Activated CD4-positive, alpha-beta T cell treated with anti-CD3 and anti-CD28 coated beads, Interleukin-2, amount 50 U/mL, for 48 hours (primary cell): ENCODE measurements at places on chromosomes 16 and 17.

DNA sequence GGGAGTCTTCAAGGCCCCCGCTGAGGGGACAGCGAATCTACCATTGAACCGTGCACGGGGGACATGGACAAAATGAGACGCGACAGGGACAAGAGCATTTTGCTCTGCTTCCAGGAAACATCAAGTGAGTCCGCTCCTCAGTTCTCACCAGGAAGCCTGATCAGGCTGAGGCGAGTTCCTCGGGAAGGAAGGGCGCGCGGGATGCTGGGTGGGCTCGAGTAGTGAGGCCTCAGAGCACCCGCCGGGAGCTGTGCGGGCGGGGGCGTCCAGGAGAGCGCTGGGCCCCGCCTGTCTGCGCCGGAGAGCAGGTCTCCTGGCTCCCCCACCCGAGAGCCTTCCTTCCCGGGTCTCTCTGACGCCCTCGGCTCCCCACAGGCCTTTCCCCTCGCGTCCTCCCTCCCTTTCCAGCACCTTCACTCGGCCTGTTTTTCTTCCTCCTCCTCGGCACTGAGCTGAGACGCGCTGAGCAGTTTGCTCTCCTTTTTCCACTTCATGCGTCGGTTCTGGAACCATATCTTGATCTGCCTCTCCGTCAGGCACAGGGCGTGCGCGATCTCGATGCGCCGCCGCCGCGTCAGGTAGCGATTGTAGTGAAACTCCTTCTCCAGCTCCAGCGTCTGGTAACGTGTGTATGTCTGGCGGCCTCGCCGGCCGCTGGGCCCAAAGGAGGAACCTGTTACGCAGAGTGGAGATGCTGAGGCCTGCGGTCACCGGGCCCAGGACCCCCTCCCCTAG, 2.6 kb upstream of the HOXB5 start:
- DNase-seq: peak; percentile 52

- no peak for DNase-seq
These were observed 3.5 kb downstream of the C17orf100 start for GRCh38 chr17:6654841-6655731.

DNA sequence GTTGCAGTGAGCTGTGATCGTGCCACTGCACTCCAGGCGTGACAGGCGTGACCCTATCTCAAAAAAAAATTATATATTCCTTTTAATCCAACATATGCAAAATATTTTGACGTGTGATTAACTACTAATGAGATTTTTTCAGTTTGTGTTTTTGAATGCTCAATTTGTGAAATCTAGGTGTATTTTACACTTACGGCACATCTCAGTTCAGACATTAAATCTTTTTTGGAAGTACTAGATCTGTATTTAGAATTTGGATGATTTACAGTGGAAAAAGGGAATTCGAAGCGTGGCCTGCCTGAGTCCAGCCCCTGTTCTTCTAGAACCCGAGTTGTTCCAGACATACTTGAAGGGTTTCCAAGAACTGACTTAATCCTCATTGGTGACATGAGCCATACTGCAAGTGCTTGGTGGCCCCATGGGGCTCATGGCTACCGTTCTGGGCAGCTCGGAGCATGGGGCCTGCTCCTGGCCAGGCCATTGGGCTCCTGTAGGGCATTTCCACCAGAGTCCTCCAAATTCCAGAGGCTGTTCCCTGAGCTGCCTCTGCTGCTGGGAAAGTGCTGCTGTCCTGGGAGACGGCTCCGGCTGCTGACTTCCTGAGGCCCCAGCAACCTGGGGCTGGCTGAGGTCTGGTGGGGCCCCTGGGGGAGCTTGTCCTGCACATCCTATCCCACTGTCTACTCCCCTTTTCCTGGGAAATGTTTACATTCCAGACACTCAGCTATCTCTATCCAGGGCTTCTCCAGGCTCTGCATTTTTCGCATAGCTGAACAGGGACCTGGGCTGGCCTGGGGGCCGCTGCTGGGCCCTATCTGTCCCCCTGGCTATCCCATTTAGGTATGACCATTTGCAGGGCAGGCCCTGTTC, 27.2 kb downstream of the LLGL2 start:
- no peak for DNase-seq

GRCh38 chr17:60526726-60527125, 684 bp upstream of the APPBP2 start:
- no peak for DNase-seq

GRCh38 chr17:43576563-43577229, 30.6 kb upstream of the ETV4 start:
- DNase-seq: peak; percentile 74

GRCh38 chr17:7740481-7741001, 23.0 kb downstream of the DNAH2 start:
- no peak for DNase-seq

- no peak for DNase-seq
These were observed 17.4 kb downstream of the RNF213 start for GRCh38 chr17:80277751-80278671.

DNA sequence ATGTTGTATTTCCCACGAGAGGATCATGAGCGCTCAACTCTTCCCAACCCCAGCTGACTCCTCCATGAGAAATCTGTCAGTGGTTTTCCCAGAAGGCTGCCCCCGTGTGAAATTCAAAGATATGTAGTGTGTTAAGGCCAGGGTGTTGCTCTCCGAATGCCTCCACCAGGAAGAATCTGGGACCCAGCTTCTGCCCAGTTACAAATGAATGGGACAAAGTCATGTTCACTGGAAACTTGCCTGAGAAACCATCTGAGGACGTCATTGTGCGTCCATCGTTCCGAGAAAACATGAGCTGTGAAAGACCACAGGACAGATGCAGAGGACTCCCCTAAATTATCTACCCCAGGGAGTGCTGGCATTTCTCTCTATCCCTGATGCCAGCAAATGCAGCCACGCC, 86.0 kb downstream of the AIPL1 start:
- DNase-seq: no peak

GRCh38 chr17:82384051-82384729, 12.6 kb downstream of the UTS2R start:
- DNase-seq: no peak

GRCh38 chr16:69485816-69486215, 61.4 kb downstream of the CYB5B start:
- no peak for DNase-seq

DNA sequence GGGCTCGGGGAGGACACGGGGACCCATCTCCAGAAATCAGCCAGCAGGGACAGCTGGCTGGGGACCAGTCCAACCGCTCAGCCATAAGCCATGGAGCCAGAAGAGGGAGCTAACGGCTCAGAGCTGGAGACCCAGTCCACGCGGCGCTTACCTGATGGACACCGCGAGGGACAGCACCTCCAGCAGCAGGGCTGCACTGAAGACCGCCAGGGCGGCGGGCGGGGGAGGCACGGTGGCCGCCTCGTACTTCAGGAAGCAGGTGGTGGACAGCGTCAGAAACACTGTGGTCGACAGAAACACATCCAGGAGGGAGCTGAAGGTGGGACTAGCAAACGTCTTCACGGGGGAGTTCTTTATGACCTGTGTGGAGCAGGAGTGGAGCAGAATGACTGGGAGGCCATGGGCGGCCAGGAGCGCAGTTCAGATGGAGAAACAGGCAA, 102.6 kb upstream of the CREBBP start:
- peak; percentile 52 for DNase-seq

- DNase-seq: no peak
These were observed 1.0 kb upstream of the MSI2 start for GRCh38 chr17:57255182-57255775.

GRCh38 chr16:31703526-31704128, 170.0 kb upstream of the ZNF267 start:
- DNase-seq: no peak

DNA sequence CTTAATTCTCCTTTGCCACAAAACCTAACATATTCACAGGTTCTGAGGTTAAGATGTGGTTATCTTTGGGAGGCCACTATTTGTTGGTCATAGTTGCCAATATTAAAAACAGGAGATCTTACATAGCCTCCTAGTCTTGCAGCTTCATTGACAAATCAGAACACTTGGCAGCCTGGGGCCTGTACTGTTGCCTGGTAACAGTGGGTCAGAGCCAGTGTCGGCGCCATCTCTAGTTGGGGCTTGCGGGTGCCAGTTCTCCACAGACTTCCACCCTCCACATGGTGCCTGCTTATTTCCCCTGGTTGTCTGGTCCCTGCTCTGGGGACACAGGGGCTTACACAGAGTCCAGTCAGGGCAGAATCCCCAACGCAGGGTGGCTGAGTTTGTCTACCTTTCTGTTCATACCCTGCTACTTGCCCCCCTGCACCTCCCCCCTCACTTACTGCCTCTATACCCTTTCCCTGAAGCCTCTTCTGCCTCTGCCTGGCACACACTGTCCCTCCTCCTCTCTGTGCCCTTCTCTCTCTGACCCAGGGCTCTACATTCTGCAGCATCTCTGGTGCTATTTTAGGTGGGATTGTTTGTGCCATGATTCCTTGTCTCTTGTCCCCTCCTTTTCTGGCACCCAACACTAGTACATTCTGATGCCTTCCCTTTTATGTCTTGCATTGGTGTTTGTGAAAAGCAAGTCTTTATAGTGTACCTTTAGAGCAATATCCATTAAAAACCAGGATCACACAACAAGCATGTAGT, 13.4 kb downstream of the EPN2 start:
- DNase-seq: no peak

DNA sequence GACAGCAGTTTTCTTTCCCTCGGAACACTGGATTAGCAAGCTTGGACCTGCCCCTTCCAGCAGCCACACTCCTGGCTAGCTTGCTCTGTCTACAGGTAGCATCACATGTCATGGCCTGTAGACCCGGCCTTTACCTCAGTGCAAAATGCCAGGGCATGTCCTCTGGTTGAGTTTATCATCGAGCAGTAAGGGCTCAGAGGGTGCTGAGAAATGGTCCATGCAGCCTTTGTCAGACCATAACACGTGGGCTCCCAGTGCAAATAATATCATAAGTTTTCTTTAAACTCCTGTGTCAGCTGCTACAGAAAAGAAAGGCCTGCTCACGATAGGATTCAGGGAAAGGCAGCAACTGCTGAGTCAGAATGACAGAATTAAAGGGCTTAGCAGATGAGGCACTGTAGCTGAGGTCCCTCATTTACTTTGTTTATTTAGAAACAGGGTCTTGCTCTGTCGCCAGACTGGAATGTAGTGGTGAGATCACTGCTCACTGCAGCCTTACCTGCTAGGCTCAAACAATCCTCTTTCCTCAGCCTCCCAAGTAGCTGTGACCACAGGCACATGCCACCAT, 8.0 kb upstream of the GNA13 start:
- DNase-seq: no peak
